ENCODE measurements at places on chromosomes 5 and 9.

DNA sequence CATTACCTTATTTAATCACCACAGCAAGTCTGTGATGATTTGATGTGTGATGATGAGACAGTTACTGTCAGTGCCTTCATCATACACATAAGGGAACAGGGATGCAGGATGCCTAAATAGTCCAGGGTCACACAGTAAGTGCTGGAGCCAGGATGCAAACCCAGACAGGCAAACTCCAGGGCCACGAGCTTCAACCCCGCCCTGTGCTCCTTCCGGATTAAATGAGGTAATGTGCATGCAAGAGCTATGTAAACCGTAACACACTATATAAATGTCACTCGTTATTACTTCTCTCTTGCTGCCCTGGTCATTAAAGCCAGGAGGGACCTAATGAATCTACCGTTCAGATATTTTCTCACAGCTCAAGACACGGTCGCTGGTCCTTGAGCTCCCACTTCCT lies 12.8 kb downstream of the SMIM23 start:
- DNase-seq: no peak

DNA sequence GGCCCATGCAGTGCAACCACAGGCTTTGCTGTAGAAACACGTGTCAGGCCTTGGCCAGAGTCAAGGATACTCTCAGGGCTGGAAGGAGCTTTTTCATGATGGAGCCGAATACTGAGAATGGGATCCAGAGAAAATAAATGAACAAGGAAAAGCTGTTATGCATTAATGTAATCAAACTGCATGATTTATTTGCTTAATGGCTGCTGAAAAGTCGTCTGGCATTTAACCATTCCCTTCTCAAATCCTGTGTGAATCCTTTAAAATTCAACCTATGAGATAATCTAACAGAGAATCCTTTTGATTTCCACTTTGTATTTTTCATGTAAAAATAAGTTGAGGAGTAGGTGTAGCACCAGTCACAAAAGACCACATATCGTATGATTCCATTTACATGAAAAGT lies 24.1 kb upstream of the GNA14 start:
- DNase-seq: no peak

DNA sequence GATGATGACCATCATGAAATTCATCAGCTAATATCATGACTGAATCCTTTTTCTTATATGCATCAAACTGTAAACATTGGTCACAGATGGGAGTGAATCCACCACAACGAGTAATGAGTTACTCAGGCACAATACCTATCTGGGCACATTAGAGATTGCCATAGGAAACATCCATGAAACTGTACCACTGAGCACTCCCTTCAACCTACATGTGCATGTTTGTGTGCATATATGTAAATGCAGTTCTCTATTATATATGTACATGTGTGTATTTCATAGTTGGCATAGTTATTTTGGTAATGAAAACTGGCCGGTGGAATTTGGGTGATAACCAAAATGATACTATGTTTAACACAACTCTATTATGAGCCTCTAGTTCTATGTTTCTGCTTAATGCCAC lies 387.3 kb upstream of the ARRDC3 start:
- DNase-seq: no peak

DNA sequence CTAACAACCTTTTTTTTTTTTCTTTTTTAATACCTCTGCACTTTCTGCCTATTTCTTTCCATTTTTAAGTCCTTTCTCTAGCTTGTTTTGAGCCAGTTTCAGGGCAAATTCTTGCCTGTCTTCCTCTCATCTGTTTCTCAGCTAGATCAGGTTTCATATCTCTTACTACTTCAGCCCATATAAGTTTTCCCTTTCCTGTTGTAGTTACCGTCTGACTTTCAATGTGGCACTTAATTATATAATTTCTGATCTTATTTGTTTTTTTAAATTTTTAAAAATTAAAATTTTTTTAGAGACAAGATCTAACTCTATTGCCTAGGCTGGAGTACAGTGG lies 104.7 kb upstream of the ELL2 start:
- DNase-seq: no peak

DNA sequence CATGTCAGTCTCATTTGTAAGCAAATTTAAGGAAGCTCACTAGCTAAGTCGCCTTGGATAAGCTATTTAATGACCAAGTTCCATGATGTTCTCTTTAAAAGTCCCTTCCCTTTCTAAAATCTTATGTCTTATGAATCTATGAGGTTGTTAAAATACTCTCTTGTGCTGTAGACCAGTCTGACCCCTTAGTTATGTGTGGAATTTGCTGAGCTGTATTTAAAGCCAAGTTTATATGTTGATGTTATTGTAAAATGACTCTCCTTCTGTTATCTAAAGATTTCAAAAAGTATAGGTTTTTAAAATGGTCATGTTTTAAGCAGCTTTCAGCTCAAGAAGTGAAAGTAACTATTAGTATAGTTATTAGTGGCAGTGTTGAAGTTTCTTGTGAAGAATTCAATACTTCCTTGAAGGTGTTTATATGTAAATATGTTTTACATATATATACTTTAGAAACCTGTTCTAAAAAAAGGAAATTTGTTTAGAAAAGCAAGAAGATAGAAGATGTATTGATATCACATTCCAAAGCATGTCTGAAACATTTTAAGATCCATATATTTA lies 92.2 kb downstream of the CDC42SE2 start:
- no peak for DNase-seq

DNA sequence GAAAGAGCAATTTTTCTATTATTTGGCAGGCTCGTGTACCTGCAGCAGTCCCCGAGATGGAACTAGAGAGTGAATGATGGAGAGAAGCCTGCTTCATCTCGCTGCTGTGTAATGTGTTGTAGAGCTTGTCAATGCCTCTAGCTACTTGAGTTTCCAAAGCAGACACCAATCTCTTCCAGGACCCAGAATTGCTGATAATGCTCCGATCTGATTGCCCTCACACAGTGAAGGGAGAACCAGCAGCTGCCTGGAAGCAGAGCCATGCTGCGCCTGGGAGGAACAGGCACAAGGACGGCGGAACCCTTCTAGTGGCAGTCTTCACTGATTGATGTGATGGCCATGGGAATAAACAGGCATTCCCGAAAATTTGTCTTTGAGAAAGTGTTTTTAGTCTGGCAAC lies 288.0 kb downstream of the ICE1 start:
- no peak for DNase-seq

GRCh38 chr5:38258042-38258318 lies 379 bp upstream of the EGFLAM start:
- DNase-seq: no peak

DNA sequence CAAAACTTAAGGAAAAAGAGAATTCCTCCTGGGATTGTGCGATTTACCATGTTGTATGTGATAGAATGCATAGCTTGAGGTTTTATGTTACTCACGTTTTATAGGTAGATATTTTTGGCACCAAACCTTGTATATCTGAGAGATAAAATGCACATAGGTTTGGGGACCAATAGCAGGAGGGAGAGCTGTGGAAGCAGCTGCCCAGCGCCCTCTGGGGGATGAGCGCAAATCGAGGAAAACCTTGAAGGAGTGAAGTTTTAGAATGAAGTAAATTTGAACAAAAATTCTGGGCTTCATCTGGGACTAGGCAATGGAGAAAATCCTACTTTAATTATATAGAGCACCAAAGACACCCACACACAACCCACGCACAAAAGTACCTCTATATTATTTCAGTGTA lies 197.0 kb downstream of the ADCY2 start:
- DNase-seq: no peak
